Activated CD8-positive, alpha-beta memory T cell treated with anti-CD3 and anti-CD28 coated beads for 48 hours (primary cell): ENCODE measurements at places on chromosomes 6 and 20.
A peak's percentile ranks its signal among the peaks of the same experiment; 100 is the strongest.

GRCh38 chr20:14677455-14677854 lies 340.0 kb upstream of the FLRT3 start:
- no peak for DNase-seq

GRCh38 chr6:116492331-116493067 lies 18.9 kb upstream of the CALHM5 start:
- DNase-seq = no peak

- DNase-seq = no peak
Observed at GRCh38 chr6:15914553-15914952, 214.3 kb upstream of the MYLIP start.

DNA sequence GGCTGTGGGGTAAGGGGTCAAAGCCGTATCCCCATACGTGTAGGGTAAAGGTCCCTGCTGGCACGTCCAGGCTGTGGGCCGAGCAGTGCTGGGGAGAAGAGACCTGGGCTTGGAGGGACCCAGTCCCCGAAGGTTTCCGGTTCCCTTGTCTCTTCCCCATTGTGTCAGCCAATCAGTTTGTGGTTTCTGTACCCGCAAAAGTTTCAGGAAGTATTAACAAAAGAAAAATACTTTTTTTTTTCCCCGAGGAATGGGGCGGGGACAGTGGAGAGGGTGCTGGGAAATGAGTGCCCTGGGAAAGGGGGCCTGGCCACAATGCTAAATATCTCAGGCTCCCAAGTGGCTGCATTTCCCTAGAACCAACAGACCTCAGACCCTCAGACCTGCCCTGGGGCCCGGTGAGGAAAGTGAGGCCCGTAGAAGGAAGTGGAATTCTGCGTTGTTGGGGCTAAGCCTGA lies 15.2 kb upstream of the AMD1 start:
- DNase-seq = no peak

DNA sequence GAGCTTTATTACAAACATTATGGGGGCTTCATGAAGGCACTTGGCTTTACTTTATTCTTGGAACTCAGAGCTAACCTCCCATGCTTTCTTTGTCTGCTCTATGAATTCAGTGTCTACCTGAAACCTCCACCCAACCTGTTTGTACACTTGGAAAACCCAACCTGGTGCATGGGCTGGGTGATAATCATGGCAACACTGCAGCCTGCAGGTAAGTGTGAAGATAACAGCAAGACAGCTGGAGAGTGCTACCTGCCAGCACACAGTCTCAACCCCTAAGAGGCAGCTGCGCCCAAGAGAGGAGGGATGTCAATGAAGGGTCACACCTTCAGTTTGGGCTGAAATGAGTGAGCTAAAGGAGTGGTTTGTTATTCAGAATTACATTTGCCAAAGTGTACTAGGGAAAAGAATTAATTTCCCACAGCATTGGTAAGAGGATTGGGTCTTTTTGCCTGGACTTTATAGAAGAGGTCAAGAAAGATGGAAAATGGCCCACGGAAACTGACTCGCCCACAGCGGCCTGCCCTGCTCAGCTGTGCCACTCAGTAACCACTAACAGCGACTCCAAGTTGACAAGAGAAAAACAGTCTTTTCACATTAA lies 24.4 kb downstream of the FOXQ1 start:
- no peak for DNase-seq

DNA sequence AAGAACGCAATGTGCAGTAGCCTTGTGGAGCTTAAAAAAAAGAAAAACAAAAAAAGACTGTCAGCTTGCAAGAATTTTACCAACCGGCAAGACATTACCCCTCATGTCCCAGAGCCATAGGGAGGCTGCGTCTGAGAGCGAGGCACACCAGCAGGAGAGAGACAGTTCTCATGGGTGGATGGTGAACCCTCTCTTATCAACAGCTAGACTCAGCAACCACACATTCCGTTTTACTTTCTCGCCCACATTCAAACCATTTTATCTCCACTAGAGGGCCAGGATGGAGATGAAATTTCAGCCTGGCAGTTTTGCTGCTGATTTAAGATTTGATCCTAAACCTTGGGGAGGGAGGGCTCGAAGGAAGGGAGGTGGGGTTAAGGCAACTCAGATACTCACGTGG lies 247.0 kb downstream of the ATXN1 start:
- no peak for DNase-seq

GRCh38 chr6:21747441-21747840 lies 153.9 kb downstream of the SOX4 start:
- DNase-seq = no peak

- DNase-seq = no peak
Observed at GRCh38 chr20:346033-346639, 775 bp upstream of the NRSN2 start.

DNA sequence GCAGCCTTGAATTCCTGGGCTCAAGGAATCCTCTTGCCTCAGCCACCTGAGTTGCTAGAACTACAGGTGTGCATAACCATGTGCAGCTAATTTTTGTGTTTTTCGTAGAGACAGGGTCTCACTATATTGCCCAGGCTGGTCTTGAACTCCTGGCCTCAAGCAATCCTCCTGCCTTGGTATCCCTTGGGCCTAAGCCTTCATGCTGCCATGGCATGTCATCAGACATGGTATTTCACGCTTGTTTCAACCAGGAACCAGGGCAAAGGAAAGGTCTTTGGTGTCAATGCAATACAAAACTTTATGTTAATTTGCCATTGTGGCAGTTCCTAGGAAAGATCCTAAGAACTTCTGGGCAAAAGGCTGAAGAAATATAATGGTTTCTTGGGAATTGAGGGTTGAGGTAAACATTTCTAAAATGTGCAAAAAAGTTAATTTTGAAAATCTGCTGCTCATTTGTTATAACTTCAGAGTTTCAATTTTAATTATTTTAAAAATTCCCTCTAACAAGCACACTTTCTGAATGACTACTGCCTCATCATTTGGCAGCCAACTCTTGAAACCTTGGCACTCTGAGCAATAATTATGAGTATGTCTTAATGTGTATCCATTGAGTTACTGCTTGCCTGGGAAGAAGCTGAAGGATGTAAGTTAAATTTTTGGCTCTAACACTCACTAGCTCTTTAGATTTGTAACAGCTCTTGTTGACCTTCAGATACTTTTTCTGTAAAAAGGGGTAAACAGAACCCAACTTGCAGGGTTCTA lies 154.1 kb downstream of the GJA10 start:
- no peak for DNase-seq

GRCh38 chr20:35981969-35982368 lies 13.6 kb downstream of the CNBD2 start:
- no peak for DNase-seq

- peak; percentile 20 for DNase-seq
Observed at GRCh38 chr6:129671442-129672340, 38.3 kb downstream of the ARHGAP18 start.

- DNase-seq = no peak
Observed at GRCh38 chr6:11744753-11745152, 33.9 kb downstream of the ADTRP start.

DNA sequence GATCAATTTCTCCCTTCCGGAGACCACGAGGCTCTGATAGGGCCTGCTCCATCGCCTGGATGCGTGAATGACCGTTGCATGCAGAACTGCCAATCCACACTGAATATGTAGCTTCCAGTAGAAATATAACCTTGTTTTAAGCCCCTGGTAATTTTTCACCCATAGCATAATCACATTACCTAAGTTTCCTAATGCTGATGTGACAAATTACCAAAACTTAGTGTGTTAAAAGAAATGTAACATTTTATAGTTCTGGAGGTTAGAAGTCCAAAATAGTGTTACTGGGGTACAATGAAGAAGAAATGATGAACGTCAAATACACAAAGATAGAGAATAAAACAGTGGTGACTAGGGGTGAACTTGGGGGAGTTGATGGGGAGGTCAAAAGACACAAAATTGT lies 22.0 kb upstream of the SIRPD start:
- DNase-seq = no peak

GRCh38 chr6:107679457-107679856 lies 144.7 kb downstream of the SCML4 start:
- DNase-seq = no peak

DNA sequence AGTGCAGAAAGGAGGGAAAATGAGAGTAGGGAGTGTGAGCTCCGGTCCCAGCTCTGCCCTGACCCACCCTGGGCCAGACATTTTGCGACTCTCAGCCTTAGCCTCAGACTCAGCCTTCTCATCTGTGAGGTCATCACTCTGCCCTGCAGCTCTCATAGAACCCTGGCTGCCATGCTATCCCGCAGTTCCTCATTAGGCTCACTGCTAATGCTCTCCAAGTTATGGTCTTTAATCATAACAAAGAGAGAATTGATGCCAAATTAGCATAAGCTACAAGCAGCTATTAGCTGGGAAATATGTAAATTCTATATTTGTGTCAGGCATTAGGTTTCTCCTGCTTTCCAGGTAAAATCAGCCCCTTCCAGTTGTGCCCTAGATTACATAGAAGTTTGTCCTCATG lies 46.5 kb upstream of the MLN start:
- no peak for DNase-seq

- no peak for DNase-seq
Observed at GRCh38 chr6:144528743-144529425, 243.7 kb downstream of the UTRN start.

- DNase-seq = no peak
Observed at GRCh38 chr20:2837221-2837960, 3.1 kb downstream of the PCED1A start.

DNA sequence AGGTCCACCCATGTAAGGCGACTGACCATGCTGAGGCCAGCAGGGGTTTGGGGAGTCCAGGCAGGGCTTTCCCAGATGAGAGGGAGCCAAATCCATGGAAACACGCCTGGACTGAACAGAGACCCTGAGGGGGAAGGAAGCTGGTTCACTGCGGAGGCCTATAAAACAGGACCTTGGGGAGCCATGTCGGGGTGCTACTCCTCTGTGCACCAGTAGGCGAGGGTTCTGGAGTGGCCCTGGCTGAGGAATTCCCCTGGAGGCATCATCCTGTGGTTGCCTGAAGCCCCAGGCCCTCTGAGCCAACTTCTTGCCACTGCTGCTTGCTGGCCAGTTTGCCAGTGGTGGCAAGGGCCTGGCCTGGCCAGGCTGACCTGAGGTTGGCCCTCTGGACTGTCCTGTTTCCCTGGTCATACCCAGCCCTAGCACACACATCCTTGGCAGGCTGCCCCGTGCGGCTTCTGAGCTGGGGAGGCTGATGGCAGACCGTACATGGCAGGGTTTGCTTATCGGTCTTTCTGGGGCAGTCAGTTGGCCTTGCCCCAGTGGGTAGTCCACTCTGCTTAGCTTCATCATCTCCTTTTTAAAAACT lies 2.2 kb upstream of the LRRN4 start:
- no peak for DNase-seq

DNA sequence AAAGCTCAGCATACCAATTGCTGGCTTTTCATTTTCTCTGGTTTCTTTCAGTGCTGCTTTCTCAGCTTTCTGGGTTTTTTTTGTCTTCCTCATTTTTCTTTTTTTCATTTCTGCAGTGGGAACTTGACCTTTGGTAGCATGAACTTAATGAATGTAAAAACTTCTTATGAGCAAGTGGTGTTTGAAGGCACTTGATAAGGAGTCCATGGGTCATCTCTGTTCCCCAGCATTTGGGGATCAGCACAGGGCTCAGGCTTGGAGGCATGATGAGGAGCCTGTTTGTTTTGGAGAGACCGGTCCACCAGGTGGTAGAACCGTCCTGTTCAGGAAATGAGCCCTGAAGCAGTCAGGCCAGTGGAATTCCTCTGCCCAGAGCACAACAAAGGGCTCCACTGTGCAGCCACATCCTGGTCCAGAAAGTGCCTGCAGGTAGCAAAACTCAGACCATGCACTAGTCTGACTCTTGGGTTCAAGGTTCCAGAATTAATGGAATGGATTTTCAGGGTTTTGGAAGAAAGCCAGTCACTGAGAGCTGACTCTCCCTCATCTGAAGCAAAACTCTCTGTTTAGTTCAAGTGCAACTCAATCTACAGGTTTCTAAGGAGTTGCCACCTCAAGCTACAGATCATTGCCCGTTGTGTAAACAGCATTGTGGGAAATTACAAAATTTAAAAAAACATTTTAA lies 52.3 kb upstream of the ADGRF1 start:
- no peak for DNase-seq

DNA sequence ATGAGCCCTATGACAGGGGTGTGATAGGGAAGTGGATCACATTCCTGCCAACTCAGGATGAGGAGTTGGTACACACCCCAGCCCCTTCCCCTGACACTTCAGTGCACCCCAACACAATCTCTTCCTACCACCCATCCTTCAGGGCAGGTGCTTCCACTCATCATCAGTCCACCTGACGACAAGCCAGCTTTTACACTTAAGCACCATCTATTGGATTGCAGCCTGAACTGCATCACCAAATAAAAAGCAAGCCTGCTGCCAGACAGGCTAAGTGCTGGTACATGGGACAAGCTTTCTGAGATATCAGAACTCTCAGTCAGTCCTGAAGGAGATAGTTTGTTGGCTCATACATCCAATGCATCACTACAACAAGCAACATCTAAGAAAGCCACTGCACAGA lies 69.0 kb upstream of the TMEM200A start:
- no peak for DNase-seq

GRCh38 chr6:72595812-72596211 lies 26.1 kb upstream of the KCNQ5 start:
- DNase-seq = no peak

GRCh38 chr20:17304774-17305173 lies 77.9 kb downstream of the PCSK2 start:
- no peak for DNase-seq

GRCh38 chr6:150093397-150093796 lies 24.5 kb upstream of the ULBP3 start:
- DNase-seq = no peak

- DNase-seq = no peak
Observed at GRCh38 chr6:170449835-170450753, 103.0 kb downstream of the PSMB1 start.

DNA sequence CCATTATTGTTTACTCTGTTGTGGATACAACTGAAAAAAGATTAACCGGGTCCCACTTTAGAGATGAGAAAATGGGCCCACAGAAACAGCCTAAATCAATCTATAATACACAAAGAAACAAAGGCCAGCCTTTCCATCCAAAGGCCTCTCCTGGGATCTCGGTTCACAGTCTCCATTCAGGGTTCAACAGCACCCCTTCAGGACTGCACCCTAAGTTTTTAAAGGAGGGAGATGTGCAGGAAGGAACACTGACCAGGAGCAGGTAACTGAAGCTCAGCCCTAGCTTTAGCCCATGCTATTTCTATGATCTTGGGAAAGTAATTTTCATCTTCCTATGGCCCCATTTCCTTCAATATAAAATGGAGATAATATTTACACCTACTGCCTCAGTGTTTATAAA lies 147.7 kb downstream of the BTBD9 start:
- DNase-seq = no peak

- no peak for DNase-seq
Observed at GRCh38 chr6:37643851-37644672, 53.6 kb downstream of the MDGA1 start.

- no peak for DNase-seq
Observed at GRCh38 chr6:51934098-51934497, 153.3 kb downstream of the PKHD1 start.

DNA sequence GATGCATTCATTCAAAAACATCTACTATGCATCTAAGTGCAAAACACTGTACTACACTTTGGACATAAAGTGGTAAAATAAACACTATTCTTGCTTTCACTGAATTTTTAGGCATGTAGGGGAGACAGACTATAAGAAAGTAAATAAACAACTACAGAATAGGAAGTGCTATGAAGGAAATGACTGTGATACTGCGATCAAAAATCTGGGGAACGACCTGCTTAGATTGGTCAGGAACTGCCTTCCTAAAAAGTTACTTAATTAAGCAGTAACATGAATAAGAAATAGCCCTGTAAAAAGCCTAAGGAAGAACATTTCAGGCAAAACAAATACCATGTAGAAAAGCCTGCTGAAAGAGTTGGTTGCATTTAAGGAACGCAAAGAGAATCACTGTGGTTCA lies 50.6 kb downstream of the HACE1 start:
- DNase-seq = no peak
